Activated CD4-positive, alpha-beta T cell treated with anti-CD3 and anti-CD28 coated beads for 36 hours (primary cell): ENCODE measurements at places on chromosomes 11 and 22.
A peak's percentile ranks its signal among the peaks of the same experiment; 100 is the strongest.

DNA sequence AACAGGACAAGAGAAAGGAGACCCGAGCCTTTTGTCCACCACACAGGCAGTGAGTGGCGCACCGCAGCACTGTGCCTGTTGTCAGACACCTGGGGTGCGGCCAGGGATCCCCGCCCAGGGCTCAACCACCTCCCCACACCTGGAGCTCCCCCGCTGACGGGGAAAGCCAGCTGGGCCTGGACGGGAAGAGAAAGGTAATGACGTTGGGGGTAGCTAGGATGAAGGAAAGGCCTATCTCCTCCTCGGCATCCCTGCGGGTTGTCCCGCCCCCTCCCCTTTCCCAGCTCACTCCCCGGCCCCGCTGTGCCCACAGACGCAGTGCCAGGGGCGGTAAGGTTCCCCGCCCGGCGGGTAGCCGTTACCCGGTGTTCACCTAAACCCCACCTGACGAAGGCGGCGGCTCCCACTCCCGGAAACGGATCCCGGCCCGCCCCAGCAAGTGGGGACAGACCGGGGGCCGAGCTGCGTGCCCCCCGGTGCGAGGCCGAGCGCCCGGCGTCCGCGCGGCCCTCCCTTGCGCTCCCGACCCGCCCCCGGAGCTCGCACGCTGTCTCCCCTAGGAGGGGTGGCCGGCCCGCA is 495 bp downstream of the HYOU1 start:
- DNase-seq: peak; percentile 58

- DNase-seq: no peak
Observed at GRCh38 chr11:78802058-78802761, 227.5 kb upstream of the NARS2 start.

DNA sequence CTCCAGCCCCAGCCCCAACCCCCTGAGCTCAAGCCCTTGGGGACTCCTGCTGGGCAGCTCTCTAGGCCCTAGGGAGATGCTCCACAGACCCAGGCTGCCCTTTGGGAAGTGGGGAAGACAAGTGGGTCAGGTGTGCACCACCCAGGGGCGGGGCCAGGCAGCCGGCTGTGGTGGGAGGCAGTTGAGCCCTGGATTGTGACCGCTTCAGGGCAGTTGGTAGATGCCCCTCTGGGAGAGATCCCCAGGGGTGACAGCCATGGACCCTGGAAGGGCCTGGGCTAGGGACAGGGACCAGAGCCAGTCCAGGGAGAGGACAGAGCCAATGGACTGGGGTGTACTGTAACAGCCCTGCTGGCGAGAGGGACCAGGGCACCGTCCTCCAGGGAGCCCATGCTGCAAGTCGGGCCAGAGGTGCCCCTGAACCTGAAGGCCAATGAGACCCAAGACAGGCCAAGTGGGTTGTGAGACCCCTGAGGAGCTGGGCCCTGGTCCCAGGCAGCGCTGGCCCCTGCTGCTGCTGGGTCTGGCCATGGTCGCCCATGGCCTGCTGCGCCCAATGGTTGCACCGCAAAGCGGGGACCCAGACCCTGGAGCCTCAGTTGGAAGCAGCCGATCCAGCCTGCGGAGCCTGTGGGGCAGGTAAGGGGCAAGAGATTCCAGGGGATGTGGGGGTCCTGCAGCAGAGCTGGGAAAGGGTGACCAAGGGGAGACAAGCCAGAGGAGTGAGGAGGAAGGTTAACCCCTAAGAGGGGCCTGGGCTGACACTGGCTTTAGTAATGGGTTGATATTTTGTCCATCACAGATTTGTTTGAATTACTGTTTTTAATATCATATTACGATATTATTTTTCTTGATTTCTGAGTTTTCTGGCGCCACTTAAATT is at the start of gene IGLL5:
Gene IGLL5 (plus strand): TSS at position 196 of the 883 bp plus-strand sequence. CDS start 238 bp downstream, at position 434.
- DNase-seq: no peak

- DNase-seq: no peak
Observed at GRCh38 chr11:68409748-68410344, 50.7 kb upstream of the PPP6R3 start.

DNA sequence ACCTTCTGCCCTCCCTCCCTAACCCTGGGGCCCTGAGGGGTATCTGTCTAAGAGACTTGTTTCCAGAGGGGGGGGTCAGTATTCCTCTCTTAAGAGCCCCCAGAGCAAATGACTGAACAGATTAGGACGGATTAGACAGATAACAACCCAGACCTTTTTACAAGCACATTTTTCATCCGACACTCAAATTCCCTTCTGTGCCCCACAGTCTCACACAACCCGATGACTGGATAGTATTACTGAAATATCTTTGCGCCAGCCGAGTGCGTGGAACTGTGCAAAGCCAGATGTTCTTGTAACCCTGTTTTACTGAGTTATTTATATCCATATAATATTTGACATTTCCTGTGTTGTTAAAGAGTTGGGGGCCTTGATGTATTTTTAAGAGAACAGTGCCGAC is 30.9 kb upstream of the FLI1 start:
- no peak for DNase-seq

- no peak for DNase-seq
Observed at GRCh38 chr11:64430645-64431044, 71.7 kb downstream of the RPS6KA4 start.

DNA sequence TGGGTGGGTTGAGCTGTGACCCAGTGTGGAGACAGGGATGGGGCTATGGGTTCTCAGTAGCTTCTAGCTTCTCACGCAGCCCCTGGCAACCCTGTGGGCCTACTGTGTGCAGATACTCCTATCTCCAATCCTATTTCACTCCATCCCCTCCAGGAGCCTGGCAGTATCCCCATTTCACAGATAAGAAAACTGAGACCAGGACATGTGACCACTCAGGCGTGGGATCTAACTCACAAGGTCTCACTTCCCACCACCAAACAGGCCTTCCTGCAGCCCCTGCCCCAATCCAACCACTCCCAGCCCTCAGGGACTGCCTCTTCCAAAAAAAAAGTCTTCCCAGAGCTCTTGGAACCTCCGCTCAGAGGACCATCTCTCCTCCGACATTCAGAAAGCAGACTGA is 15.6 kb downstream of the ELFN2 start:
- DNase-seq: no peak

DNA sequence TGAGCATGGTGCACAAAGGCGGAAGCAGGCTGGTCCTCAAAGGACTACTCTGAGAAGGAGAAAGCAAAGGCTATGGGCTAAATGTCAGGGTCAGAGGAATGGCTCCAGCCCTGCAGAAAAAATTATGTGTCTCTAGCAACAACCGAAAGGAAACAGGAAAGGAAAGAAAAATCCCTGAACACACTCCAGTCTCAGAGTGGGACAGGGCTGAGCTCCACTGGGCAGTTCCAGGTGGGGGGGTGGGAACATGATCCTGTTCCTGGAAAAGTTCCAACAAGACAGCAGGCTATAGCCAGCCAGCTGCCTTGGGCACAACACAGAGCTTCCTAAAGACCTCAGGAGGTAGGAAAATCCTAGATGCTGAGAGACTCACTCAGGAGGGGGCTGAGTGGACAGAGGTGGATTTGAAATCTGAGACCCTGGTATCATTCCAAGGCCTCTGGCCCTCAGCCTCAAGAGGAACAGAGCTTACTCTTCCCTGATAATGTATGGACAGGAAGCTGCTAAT is 1088.2 kb downstream of the TBC1D22A start:
- DNase-seq: no peak

GRCh38 chr22:26466196-26466595 is 17.4 kb downstream of the HPS4 start:
- DNase-seq: no peak

- DNase-seq: no peak
Observed at GRCh38 chr22:32731372-32731771, 70.1 kb upstream of the TIMP3 start.

DNA sequence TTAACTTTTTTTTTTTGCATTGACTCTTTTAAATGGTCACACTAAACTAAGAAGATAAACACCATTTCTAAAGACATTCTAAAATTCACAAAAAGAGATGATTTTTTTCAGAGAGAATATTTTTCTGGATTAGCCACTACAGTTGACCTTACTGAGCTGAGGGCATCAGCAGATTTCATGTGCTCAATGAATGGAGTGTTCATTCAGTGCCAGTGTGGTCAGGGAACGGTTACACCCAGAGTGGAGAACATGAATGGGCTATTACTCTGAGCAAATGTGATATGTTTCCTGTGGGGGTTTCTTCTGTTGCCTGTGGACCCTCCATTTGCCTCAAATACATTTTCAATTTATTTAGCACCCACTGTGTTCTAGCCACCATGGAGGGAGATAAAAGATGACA is 19.1 kb downstream of the PKNOX2 start:
- no peak for DNase-seq

DNA sequence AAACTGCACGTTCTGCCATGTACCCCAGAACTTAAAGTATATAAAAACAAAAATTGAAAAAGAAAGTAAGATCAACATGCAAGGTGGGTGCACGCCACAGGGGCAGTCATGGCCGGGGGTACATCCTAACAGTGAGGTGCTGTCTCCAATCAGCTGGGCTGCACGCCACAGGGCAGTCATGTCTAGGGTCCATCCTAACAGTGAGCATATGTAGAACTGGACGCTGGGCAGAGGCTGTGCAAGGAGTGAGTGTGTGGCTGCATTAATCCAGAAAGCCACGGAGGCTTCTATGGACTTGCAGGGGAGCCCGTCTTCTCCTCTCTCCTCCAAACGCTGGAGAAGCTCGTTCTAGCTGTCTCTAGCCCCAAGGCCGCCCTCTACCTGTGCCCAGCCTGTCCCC is 1105.0 kb downstream of the BRD1 start:
- DNase-seq: no peak

- no peak for DNase-seq
Observed at GRCh38 chr22:47340851-47341436, 578.5 kb downstream of the TBC1D22A start.

- no peak for DNase-seq
Observed at GRCh38 chr11:76729214-76729613, 53.9 kb upstream of the TSKU start.

GRCh38 chr11:133945087-133945974 is 11.4 kb downstream of the IGSF9B start:
- peak; percentile 95 for DNase-seq

GRCh38 chr11:86046116-86046515 is 22.8 kb downstream of the PICALM start:
- no peak for DNase-seq

DNA sequence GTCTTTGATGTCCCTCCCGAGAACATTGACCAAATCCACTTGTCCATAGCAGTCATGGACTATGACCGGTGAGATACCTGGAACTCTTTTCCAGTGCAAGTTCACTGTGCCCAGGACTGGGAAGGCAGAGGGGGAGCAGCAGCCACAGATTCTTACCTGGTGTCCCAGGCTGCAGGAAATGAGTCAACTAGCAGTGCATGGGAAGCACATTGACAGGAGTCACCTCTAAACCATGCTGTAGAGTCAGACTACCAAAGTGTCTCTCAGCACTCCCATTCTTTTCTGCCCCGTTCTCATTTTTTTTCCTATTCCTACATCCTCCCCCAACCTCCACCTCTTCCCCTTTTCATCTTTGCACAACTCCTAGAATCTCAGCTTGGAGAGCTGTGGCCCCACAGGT is 67.2 kb upstream of the OLFML1 start:
- DNase-seq: no peak

DNA sequence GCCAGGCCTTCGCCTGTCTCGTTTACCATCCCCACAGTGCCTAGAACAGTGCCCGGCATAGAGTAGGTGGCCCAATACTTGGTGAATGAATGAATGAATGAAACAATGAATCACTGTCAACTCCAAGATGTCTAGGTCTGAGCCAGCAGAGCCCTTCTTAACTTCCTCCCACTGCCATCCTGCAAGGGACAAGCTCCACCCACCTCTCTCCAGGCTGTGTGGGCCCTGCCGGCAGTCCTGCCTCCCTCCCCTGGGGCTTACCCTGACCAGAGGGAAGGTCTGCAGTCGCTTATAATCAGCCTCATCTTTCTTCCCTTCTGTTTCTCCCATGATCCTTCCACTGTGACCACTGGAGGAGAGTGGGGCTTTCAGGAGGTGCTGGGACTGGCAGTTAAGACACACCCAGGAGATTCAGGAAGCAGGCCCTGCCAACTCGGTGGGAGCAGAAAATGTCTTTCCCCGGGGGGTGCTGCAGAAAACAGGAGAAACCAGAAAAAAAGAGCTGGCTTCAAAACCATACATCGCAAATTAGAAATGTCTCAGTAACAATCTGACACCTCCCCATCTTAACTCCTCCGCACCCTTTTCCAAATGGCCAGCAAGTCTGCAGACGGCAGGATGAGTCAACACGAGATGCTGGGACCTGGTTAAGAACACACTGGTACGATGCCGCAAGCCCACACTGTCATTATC is 11.4 kb downstream of the DNAL4 start:
- no peak for DNase-seq

DNA sequence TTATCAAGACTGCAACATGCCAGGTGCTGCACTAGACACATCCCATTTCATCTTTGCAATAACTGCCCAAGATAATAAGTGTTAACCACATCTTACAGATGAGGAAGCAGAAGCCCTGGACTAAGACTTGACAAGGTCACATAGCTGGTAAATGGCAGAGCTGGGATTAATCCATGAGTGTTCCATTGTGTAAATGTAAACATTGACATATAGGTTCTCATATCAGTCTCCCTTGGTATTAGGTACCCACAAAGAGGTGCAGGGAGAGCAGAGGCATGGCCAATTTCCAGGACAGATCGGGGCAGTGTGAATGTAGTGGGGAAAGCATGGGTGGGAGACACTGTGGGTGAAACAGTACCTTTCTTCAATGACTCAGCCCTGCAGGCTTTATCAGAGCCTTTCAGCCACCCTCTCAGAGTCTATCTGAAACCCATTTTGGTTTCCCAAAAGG is 17.9 kb downstream of the MICAL2 start:
- DNase-seq: no peak

- no peak for DNase-seq
Observed at GRCh38 chr11:128701086-128701485, 7.2 kb downstream of the FLI1 start.

- DNase-seq: peak; percentile 59
Observed at GRCh38 chr11:68550485-68550817, 89.9 kb downstream of the PPP6R3 start.

DNA sequence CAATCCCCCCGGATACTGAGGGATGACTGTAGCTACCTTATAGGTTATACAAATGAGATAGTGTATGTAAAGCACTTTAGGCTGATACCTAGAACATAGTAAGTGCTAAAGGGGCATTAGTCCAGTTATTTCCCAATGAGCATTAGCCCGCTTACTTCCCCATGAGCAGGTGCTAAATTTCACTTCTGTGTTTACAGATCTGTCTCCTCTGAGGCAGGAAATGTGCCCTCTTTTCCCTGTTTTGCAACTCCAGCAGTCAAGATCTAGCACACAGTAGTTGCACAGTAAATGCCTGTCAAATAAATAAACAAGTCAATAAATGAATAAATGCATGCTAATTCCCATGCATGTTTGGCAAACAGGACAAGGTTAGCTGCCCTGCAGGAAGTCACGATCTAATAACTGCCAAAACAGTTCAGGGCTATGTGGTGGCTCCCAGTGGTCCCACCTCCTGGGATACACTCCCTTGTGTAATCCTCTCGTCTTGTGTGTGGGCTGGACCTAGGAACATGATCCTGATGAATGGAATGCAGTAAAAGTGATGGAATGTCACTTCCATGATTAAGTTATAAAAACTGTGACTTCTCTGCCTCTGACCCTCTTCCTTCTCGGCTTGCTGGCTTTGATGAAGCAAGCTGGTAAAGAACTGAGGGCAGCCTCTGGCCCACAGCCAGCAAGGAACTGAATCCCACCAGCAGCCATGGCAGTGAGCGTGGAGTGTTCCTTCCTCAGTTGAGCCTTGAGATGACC is 459.0 kb downstream of the SOX6 start:
- DNase-seq: no peak
